ENCODE measurements at places on chromosomes 4 and X. TPM values are rescaled to one million over a fixed set of nuclear protein-coding genes. Genes with fewer than 3 reads are reported as not detected.

Gene C4orf50
- total RNA-seq = not detected

Gene FRMPD3
- total RNA-seq = under 0.01 TPM

Gene DNAAF6
- not detected for total RNA-seq

Gene AKAP14
- not detected for total RNA-seq

Gene ARSD
- total RNA-seq = 19.5 TPM

Gene TEX13C
- not detected for total RNA-seq

Gene PPP2R2C
- 0.17 TPM for total RNA-seq

Gene PRSS12
- total RNA-seq = 32.6 TPM

Gene FAAH2
- 0.86 TPM for total RNA-seq

Gene HDX
- total RNA-seq = 3.7 TPM

Gene MTCP1
- 1.8 TPM for total RNA-seq

Gene NUDT9
- total RNA-seq = 11.0 TPM

Gene CNGA1
- total RNA-seq = 0.17 TPM

Gene FABP2
- total RNA-seq = not detected

Gene SOWAHB
- total RNA-seq = 2.9 TPM

Gene SLC10A6
- 0.67 TPM for total RNA-seq

Gene SPON2
- 1.2 TPM for total RNA-seq

Gene SLC26A1
- total RNA-seq = not detected

Gene TMPRSS11F
- total RNA-seq = not detected

Gene TDO2
- total RNA-seq = not detected

Gene FUNDC1
- 16.4 TPM for total RNA-seq

Gene CENPVL3
- total RNA-seq = not detected

Gene KLHL34
- total RNA-seq = not detected

Gene DGAT2L6
- not detected for total RNA-seq

Gene ITGB1BP2
- 1.0 TPM for total RNA-seq

Gene SH3D19
- 69.3 TPM for total RNA-seq

Gene CHRDL1
- total RNA-seq = not detected

Gene CAPN6
- total RNA-seq = 0.78 TPM

Gene BTK
- total RNA-seq = under 0.01 TPM

Gene MXRA5
- total RNA-seq = 42.3 TPM

Gene TCEANC
- 3.9 TPM for total RNA-seq

Gene SOWAHD
- not detected for total RNA-seq

Gene FSTL5
- not detected for total RNA-seq

Gene MAGEC3
- total RNA-seq = not detected

Gene NLGN4X
- total RNA-seq = 3.2 TPM

Gene MAGEE1
- total RNA-seq = 1.8 TPM

Gene LONRF3
- total RNA-seq = 3.2 TPM

Gene WNK3
- total RNA-seq = 0.32 TPM

Gene ACE2
- total RNA-seq = 0.31 TPM

Gene NAT8L
- total RNA-seq = not detected

Gene BEX1
- 9.3 TPM for total RNA-seq

Gene PLK4
- 5.8 TPM for total RNA-seq

Gene ATP8A1
- 0.67 TPM for total RNA-seq

Gene PLP1
- not detected for total RNA-seq

Gene RTL9
- not detected for total RNA-seq
